ENCODE measurements at places on chromosomes 11 and 22.

DNA sequence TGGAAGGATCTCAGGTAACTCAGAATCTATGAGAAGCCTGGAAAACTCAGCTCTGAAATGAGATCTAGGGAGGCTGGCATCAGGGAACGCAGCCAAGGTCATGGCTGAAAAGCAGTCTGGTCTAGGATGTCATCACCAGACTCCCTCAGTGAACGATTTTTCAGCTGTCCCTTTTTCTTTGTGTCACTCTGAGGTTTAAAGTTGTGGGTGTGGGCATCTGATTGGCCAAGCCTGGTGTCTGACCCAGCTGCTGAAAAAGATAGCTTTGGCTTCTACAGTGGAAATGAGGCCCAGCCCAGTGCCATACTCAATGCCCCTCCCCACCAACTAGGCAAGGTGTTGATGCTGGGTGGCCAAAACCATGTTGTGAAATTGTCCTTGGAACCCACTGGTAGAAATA is 14.5 kb downstream of the RPS3 start:
- no peak for DNase-seq

DNA sequence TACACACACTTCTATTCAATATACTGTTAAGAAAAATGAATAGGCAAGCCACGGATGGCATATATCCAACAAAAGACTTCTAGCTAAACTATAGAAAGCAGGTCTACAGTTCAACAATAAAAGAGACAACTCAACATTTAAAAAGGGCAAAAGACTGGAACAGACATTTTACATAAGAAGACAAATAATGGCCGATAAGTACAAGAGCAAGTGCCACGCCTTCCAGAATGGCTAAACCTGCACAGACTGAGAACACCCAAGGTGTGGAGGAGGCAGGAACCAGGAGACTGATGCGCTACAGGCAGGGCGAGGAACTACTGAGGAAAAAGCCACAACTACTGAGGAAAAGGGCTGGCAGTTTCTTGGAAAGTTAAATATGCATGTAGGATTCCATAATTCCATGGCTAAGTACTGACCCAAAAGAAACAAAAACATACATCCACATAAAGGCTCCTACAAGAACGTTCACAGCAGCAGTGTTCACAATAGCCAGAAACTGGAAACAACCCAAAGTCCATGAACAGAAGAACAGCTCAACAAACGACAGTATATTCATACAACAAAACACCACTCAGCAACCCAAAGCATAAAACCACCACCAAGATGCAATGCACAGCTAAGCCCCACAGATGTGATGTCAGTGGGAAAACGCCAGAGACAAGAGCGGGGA is 9.6 kb upstream of the MOB2 start:
- no peak for DNase-seq

DNA sequence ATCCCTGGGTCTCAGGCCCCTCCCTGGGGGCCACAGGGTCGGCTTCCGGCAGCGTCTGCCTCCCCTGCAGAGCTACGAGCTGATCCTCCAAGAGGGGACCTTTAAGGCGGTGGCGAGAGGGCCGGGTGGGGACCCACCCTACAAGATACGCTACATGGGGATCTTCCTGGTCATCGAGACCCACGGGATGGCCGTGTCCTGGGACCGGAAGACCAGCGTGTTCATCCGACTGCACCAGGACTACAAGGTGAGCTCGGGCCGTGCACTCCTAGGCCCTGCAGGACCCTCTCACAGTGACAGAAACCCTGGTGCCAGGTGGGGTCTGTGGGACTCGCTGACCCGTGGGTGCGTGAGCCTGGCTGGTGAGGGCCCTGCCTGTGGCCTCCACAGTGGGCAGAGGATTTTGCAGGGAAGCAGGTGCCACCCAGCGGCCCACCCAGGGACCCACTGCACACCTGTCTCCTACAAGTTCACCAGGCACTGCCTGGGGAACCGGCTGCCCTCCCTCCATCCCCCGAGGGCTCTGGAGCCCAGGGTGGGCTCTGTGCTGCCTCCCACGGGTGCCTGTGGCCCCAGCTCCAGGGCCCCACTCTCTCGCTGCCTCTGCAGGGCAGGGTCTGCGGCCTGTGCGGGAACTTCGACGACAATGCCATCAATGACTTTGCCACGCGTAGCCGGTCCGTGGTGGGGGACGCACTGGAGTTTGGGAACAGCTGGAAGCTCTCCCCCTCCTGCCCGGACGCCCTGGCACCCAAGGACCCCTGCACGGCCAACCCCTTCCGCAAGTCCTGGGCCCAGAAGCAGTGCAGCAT is 13.7 kb downstream of the MUC5B start:
- DNase-seq = no peak

- DNase-seq = no peak
Measured at GRCh38 chr11:86374069-86374468, 618 bp upstream of the CCDC81 start.

GRCh38 chr22:37464181-37464580 is 22.0 kb downstream of the MFNG start:
- DNase-seq = no peak

GRCh38 chr11:30474151-30474954 is 111.8 kb downstream of the MPPED2 start:
- DNase-seq = no peak

DNA sequence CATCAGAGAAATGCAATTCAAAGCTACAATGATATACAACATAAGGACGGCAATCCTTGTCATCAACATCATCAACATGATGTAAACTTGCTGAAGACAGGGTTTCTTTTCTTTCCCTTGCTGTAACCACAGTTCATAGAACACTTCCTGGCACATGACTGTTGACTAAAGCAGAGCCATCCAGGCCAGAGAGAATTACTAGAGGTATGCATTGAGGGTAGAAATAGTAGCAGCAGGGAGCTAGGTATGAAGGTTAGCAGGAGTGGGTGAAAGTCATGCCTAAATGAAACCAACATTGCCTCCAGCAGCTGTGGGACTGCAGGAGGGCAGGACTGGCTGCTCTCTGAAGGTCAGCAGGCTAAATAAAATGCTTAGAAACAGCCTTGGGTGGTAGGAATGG is 103.7 kb downstream of the LRRC32 start:
- DNase-seq = peak; percentile 87

GRCh38 chr11:72418834-72419560 is 15.3 kb downstream of the CLPB start:
- no peak for DNase-seq

GRCh38 chr11:130911306-130911705 is 5.0 kb downstream of the SNX19 start:
- DNase-seq = no peak
